Activated CD4-positive, alpha-beta memory T cell treated with anti-CD3 and anti-CD28 coated beads, Interleukin-2, amount 10 ng/mL, durations not matched to agents 7 days and 5 days (primary cell): ENCODE measurements at places on chromosomes 7 and 10. TPM values are rescaled to one million over a fixed set of nuclear protein-coding genes. Genes with fewer than 3 reads are reported as not detected.

The DLX6 gene
- total RNA-seq, result not detected

DNA sequence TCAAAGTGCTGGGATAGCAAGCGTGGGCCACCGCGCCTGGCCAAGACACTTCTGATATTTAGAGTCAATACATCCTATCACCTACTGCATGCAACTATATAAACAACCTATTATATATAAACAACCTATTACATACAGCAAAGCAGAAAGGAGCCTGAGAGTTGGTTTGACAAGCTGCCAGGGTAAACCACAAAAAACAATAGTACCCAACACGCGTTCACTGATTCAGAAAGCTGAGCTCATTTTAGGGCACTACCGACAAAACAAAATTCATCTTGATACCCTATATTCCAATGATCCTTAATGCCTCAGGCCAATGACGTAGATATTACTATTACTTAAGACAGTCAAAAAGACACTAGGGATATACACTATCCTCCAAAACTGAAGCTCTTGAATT, 16.2 kb downstream of the MALSU1 start:
- no peak overlapping the region for H3K27ac ChIP-seq
- peaks cover 4% of the 10 kb centered on the region for H3K27me3 ChIP-seq
- no peak for DNase-seq
- no peak overlapping the region for H3K4me3 ChIP-seq
- H3K4me1 ChIP-seq, result no peaks in the 10 kb centered on the region

GRCh38 chr7:28245123-28245878, 64.7 kb upstream of the JAZF1 start:
- H3K27me3 ChIP-seq, result peaks cover 39% of the 10 kb centered on the region
- DNase-seq, result no peak
- H3K4me1 ChIP-seq, result no peaks in the 10 kb centered on the region

DNA sequence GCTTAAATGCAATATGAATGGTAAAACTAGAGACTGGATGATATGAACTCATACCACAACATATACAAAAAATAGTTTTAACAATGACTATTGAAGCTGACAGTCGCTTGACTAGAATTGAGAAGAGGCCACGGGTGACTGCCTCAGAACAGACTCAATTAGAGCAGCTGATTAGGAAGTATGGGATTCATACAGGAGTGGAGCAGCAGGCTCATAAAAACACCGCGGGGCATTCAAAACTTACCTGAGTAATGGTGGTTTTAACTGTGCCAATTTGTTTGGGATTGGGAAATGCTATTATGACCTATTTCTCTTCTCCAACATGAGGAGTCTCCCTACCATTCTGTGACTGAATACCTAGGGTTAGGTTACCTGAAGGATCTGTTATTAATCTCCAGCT, 2.1 kb downstream of the CADPS2 start:
- no peak for DNase-seq
- H3K4me1 ChIP-seq, result peaks cover 10% of the 10 kb centered on the region
- no peak overlapping the region for H3K4me3 ChIP-seq
- H3K27ac ChIP-seq, result no peak overlapping the region

DNA sequence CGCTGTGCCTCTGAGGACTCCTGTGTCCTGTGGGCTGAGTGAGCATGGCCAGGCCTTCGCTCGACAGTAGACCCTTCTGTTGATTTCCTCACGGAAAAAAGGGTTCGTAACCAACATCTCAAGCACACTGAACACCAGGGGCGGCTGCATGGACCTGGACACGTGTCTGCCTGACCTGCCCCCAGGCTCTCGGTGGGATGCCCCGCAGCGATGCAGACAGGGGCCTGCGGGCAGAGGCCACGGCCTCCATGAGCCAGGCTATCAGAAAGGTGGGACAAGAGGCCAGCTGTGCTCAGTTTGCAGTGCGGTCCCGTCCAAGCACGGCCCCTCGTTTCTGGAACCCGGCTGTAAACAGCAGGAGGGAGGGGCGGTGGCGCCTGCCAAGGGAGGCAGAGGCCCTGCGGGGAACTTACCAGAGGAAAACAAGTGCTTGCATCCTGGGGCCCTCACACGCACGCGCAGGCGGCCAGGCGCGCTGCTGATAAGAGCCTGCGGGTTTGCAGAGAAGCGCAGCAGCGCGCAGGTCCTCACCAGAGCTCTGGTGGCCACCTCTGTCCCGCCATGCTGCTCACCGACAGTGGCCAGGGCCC, 10.6 kb downstream of the GPR146 start:
- H3K27ac ChIP-seq, result peak overlapping the region; percentile 54
- no peaks in the 10 kb centered on the region for H3K27me3 ChIP-seq
- H3K4me1 ChIP-seq, result peaks cover 31% of the 10 kb centered on the region
- H3K4me3 ChIP-seq, result peak overlapping the region; percentile 61

- H3K4me1 ChIP-seq, result no peaks in the 10 kb centered on the region
- peaks cover 4% of the 10 kb centered on the region for H3K27me3 ChIP-seq
- DNase-seq, result peak; percentile 65
- H3K36me3 ChIP-seq, result no peaks in the 10 kb centered on the region
- H3K4me3 ChIP-seq, result no peak overlapping the region
- H3K27ac ChIP-seq, result no peak overlapping the region
These were observed 19.0 kb upstream of the CLDN4 start for GRCh38 chr7:73811760-73812168.

GRCh38 chr10:86410542-86411124, 44.0 kb upstream of the GRID1 start:
- no peak overlapping the region for H3K4me3 ChIP-seq
- H3K4me1 ChIP-seq, result peaks cover 37% of the 10 kb centered on the region
- H3K27me3 ChIP-seq, result peaks cover 1% of the 10 kb centered on the region
- peaks cover 6% of the 10 kb centered on the region for H3K36me3 ChIP-seq
- peak overlapping the region; percentile 82 for H3K27ac ChIP-seq

DNA sequence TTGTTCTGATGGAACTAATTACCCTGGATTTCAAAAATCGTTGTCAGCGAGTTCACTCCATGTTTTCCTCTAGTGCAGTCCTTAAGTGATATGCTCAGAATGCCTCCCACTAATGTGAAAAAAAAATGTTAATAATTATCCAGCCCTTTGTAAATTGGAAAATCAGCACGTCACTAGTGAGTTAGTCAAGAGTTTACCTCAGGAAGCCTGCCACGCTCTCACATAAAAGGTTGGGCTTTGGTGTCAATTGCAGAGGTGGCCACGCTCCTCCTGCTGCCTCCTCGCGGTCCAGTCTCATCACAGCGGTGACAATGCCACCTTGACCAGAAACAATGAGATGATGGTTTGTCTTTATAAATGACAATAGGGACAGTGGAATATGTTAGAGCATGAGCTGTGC, 22.5 kb downstream of the UPP1 start:
- no peak for DNase-seq
- peaks cover 1% of the 10 kb centered on the region for H3K27me3 ChIP-seq
- peaks cover 15% of the 10 kb centered on the region for H3K4me1 ChIP-seq
- H3K27ac ChIP-seq, result no peak overlapping the region

- H3K4me1 ChIP-seq, result no peaks in the 10 kb centered on the region
- H3K27ac ChIP-seq, result no peak overlapping the region
- DNase-seq, result no peak
- H3K27me3 ChIP-seq, result no peaks in the 10 kb centered on the region
These were observed 161.2 kb upstream of the WDR11 start for GRCh38 chr10:120689777-120690529.

The STRIP2 gene
- total RNA-seq, result 29.7 TPM

The CNPY1 gene
- total RNA-seq, result not detected

DNA sequence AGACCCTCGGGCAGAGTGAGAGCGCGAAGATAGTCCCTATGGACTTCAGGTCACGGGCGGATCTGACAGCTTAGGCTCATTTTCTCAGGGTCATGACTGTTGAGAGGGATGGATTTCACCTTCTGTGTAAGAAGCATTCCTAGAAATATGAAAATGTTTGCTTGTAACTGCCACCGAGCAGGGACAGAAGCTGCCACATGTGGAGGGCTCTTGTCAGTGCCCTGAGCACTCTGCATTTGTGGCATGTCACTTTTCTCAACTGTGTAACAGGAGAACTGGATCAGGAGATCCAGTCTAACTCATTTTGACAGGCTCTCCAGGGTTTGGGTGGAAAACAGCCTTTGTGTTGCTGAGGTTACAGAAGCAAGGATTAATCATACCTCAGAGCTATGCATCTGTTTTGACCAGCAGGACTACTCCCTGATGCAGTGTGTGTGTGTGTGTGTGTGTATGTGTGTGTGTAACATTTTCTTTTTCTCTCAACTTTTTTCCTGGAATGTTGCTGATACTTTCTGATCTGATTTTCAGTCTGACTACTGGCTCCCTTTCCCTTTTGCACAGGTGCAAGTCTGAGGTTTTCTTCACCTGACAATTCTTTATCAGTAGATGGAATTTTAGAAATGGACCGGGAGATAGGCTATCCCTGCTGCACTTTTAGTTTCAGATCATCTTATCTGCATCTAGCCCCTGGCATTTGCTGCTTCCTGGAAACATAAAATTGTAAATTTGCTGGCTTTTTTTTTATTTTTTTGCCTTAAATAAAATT, 183.3 kb downstream of the STK31 start:
- H3K4me3 ChIP-seq, result no peak overlapping the region
- H3K36me3 ChIP-seq, result no peaks in the 10 kb centered on the region
- H3K4me1 ChIP-seq, result peaks cover 30% of the 10 kb centered on the region
- no peak overlapping the region for H3K27ac ChIP-seq
- no peak for DNase-seq

- no peaks in the 10 kb centered on the region for H3K36me3 ChIP-seq
- H3K4me1 ChIP-seq, result no peaks in the 10 kb centered on the region
- H3K27me3 ChIP-seq, result no peaks in the 10 kb centered on the region
- DNase-seq, result no peak
These were observed 158.0 kb downstream of the CREB5 start for GRCh38 chr7:28570113-28570969.

GRCh38 chr10:122499491-122499941, 38.2 kb downstream of the HTRA1 start:
- H3K27me3 ChIP-seq, result peaks cover 14% of the 10 kb centered on the region
- no peak overlapping the region for H3K4me3 ChIP-seq
- no peak for DNase-seq
- H3K27ac ChIP-seq, result no peak overlapping the region
- H3K4me1 ChIP-seq, result peaks cover 10% of the 10 kb centered on the region
- H3K36me3 ChIP-seq, result no peaks in the 10 kb centered on the region

The CHAT gene
- total RNA-seq, result not detected

DNA sequence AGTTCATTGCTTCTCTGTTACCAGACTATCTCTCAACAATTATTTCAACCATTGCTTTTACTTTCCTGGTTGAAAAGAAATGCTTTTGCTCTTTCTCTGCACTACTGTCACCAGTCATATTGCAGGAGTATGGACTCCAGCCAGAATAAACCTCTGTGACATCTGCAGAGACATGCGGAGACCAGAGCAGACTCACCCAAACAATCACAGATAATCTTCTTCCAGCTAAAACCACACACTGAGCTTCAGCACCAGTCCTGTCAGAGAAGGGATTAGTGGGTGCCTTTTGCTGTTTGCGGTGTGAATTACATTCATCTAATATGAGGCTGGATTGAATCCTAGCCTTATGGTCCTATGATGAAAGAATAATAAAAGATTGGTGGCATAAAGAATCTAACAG, 258.6 kb downstream of the CNTNAP2 start:
- H3K4me1 ChIP-seq, result no peaks in the 10 kb centered on the region
- DNase-seq, result no peak
- H3K36me3 ChIP-seq, result no peaks in the 10 kb centered on the region
- no peak overlapping the region for H3K4me3 ChIP-seq

DNA sequence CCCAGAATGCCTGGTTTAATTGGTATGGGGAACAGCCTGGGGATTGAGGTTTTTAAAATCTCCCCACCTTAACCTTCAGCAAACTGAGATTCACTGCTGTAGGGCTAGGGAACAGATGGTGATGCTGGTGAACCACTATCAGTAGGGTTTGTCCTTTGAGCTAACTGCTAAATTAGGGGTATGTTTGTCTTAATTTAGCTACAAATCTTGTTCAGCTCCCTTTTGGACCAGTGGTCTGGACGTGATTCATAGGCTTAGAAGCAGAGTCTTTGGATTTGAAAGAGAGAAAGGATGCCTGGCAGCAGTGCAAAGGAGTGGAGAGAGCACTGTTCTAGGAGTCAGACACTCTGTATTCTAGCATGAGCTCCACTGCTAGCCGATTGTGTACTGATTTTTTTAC, 2.8 kb downstream of the HDAC9 start:
- H3K4me3 ChIP-seq, result no peak overlapping the region
- H3K4me1 ChIP-seq, result no peaks in the 10 kb centered on the region
- H3K27ac ChIP-seq, result no peak overlapping the region
- H3K27me3 ChIP-seq, result peaks cover 1% of the 10 kb centered on the region
- DNase-seq, result no peak

The TRIL gene
- not detected for total RNA-seq

DNA sequence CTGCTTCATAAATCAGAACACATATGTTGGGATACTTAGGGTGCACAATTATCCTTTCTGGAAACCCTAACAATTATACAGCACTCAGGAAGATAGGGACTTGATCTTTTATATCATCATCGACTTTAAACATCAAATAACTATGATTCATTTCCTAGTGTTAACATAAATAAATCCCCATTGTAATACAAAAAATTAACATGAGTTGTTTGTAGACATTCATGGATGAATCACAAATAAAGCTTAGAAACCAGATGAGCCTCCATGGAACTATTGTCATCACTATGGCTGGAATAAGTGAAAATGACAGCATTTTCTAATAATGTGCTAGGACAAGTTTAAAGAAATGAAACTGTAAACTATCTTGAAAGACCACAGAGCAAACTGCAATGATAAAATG, 821.7 kb downstream of the GATA3 start:
- H3K4me1 ChIP-seq, result no peaks in the 10 kb centered on the region
- H3K36me3 ChIP-seq, result no peaks in the 10 kb centered on the region
- no peaks in the 10 kb centered on the region for H3K27me3 ChIP-seq
- no peak overlapping the region for H3K27ac ChIP-seq
- no peak overlapping the region for H3K4me3 ChIP-seq
- DNase-seq, result no peak

DNA sequence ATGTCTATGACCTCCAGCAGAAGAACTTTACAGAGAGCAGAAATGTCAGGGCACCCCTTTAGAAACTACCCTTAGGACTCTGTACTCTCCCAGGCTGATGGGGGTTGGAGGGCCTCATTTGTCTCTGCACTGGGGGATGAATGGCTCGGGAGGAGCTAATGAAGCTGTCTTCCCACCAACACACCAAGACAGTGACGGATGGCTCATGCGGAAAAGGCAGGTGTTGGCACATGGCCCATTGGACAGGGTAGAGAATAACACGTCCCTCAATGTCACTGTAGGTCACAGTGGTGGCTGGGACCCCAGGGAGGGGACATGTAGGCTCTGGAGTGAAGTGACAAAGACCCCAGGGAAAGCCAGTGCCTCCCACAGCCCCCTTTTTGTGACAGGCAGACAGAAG, 64.0 kb upstream of the PCBD1 start:
- H3K36me3 ChIP-seq, result no peaks in the 10 kb centered on the region
- DNase-seq, result no peak
- no peak overlapping the region for H3K27ac ChIP-seq
- no peak overlapping the region for H3K4me3 ChIP-seq
- H3K27me3 ChIP-seq, result peaks cover 13% of the 10 kb centered on the region

The SNCG gene
- total RNA-seq, result not detected

DNA sequence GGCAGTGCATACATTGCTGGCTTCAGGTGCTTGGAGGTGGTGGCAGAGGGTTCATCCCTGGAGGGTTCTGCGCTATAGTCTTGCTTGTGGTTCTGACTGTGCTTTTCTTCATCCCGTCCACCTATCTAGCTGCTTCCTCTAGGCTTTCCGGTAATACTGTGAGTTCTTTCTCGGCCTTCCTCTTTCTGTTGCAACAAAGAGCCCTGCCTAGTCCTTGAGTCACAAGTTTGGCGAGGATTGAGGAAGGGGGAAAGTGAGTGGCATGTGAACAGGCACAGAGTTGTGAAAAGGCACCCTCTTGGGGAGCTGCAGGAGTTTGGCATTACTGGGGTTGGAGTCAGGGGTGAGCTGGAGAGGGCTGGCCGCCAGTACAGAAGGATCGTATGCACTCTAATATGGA, 123.0 kb downstream of the SH2D4B start:
- H3K36me3 ChIP-seq, result no peaks in the 10 kb centered on the region
- H3K27me3 ChIP-seq, result peaks cover 6% of the 10 kb centered on the region
- no peak overlapping the region for H3K4me3 ChIP-seq
- no peak overlapping the region for H3K27ac ChIP-seq
- no peaks in the 10 kb centered on the region for H3K4me1 ChIP-seq
